ENCODE measurements at places on chromosomes 11 and 22.

GRCh38 chr22:21939461-21939913 lies 13.2 kb downstream of the PPM1F start:
- no peak for DNase-seq

DNA sequence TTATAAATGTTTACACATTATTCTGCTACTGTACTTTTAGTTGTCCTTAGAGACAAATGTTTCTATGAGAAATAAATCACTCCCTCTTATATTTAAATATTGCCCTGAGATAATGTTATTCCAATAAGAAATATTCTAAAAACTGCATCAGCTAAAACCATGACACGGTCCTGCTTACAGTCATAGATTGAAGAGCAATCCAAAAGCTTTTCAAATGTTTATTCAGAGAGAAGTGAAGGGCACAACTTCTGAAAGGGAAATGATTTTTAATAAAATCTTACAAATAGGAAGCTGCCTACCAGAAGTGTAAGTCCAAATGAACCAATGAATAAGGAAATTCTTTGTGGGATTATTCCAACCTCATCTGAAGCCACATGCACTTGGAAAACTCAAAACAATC lies 49.2 kb downstream of the STK33 start:
- no peak for DNase-seq

DNA sequence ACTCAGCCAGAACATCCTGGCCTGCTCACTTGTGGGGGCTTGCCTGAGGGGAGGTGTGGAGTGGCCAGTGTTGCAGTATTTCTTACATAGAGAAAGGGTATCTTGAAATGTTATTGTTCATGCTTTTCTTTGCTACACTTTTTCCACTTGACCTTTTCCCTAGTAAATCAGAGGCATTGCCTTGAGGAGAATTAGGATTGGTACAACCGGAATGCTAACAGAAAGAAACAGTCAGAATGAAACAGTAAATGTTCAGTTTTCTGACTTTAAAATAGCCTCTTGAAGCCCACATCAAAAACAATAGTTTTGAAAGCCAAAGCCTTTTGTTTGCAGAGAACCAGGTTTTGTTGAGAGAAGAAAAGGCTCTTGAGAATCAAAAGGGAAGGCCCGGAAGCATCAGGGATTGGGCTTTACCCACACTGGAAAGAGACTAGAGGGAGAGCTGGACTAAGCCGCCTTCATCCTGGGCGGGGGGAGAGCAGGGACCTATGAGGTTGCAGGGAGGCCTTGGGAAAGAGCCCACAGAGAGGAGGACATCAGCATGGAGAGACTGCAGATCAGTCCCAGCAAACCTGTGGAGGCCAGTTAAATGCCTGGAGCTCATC lies 12.4 kb downstream of the ADM start:
- no peak for DNase-seq

DNA sequence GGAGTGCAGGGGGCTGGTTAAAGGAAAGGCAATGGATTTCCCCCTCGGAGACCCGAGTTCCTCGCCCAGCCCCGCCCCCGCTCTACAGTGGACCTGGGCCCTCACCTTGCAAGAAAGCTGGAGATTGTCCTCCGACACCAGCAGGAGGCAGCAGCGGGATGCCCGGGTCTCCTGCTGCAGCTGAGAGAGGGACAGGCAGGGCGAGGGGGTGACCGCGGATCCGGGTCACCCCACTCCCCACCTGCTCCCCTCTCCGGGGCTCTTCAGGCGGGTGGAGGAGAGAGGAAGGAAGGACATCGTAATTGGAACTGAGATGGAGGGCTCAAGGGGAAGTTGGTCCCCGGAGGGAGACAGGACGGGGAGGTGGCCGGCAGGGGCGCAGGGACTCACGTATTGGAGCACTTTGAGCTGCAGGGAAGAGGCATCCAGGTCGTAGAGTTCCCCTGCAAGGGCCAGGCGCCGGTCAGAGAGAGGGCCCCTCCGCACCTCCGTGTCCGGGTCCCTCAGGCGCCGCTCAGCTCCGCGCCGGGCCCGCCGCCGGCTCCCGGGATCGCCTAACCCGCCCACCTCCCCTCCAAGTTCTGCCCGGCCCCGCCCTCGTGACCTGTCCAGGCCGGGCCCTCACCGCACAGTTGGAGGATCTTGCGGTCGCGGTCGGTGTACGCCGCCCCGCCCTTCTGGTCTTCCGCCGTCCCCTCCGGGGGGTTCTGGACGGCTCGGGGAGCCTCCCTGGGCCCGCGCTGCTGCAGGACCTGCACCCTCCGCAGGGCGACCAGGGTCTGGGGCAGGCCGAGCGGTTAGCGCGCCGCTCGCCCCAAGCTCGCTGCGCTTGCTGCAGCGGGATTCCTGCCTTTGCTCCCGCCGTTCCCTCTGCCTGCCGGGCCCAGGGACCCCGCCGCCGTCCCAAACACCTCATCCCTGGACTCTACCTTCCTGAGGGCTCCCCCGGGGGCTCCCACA lies 84.1 kb downstream of the PDE2A start:
- no peak for DNase-seq

DNA sequence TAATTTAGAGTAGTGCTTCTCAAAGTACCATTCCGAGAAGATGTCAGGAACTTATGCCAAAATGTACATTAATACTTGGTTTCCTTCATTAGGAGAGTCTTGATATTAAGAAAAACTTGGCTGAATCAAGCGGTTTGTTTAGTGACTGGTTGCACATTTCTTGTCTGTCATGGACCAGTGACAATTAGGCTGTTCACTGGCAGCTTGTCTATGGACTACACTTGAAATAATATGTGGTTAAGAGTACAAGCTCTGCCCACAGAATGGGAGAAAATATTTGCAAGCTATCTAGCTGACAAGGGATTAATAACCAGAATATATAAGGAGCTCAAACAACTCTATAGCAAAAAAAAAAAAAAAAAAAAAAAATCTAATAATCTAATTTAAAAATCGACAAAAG lies 24.6 kb downstream of the COA4 start:
- no peak for DNase-seq

GRCh38 chr11:111237926-111238325 lies 7.6 kb upstream of the POU2AF2 start:
- no peak for DNase-seq

DNA sequence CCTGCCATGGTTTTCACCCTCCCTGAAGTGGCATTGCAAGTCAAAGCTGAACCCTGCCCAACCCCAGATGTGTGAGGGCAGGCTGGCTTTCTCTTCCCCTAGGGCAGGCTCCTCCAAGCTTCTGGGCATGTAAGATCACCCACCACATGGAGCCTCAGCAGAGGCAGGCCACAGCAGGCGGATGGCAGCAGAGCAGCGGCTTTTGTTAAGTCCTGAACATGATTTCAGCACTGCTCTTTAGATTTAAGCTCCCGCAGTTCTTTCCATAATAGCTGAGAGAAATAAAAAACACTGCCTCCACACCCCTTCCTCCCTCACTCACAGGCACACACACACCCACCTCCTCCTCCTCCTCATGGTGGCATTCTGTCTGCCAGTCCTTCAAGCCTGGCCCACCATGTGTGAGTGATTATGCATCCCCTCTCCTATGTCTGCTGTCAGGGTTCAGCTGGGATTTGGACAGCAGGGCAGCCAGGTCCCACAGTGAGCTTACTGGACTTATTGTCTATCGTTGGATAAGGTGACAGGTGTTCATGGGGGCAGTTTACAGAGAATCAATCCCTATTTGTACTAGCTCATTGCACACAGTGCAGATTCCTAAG lies 5.0 kb upstream of the NTM start:
- no peak for DNase-seq

DNA sequence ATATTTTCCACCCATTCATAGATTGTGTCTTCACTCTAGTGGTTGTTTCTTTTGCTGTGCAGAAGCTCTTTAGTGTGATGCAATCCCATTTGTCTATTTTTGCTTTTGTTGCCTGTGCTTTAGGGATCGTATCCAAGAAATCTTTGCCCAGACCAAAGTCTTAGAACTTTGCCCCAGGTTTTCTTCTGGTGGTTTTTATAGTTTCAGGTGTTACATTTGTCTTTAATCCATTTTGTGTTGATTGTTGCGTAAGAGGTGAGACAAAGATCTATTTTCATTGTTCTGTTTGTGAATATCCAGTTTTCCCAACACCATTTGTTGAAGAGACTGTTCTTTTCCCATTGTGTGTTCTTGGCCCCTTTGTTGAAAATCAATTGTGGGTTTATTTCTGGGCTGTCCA lies 6.4 kb downstream of the IL10RA start:
- no peak for DNase-seq

GRCh38 chr11:47280099-47280498 lies 10.2 kb downstream of the MADD start:
- DNase-seq, result no peak

DNA sequence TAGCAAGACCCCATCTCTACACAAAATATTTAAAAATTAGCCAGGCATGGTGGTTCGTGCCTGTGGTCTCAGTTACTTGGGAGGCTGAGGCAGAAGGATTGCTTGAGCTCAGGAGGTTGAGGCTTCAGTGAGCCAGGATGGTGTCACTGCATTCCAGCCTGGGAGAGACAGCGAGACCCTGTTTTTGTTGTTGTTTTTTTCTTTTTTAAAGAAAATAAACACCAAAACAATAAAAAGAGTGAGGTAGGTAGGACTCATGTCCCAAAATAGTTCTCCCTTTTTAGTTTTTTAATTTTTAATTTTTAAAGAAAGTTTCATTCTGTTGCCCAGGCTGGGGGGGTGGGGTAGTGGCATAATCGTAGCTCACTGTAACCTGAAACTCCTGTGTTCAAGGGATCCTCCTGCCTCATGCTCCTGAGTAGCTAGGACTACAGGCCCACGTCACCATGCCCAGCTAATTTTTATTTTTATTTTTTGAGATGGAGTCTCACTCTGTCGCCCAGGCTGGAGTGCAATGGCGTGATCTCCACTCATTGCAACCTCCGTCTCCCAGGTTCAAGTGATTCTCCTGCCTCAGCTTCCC lies 25.5 kb upstream of the MALAT1 start:
- no peak for DNase-seq

- DNase-seq, result no peak
These were observed 29.5 kb downstream of the DIXDC1 start for GRCh38 chr11:111966678-111967077.

- no peak for DNase-seq
These were observed 84.9 kb downstream of the ATXN10 start for GRCh38 chr22:45756558-45756957.

DNA sequence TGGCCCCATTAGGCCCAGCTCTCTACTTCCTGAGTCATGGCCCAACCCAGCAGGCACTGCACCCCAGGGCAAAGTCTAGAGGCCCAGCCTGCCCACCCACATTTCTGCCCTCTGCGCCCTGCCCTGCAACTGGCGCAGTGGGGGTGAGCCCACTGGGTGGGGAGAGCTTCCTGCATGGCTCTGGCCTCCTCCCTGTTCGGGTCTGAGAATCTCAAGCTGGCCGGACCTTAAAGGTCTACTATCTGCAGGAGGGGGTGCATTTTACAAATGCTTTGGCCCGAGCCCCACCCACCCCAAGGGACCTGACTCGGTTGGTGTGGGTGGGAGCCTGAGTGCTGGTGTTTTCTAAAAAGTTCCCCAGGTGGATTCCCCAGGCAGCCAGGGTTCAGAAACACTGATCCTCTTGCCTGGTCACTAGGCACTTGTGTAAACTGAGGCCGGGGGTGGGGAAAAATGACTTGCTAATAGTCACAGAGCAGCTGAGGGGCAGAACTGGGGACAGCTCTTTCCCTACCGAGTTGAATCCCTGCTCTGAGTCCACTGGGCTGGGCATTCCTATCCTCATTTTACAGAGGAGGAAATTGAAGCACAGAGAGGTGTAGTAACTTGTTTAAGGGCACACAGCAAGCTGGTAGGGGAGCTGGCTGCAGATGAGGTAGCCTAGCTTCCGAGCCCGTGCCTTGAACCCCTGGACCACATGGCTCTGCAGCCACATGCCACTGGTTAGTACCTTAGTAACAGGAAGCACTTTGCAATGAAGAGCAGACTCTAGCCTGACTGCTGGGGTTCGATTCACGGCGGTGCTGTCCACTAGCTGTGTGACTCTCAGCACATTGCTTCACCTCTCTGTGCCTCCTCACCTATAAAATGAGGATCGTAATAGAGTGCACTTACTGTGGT lies 36.3 kb downstream of the CD82 start:
- DNase-seq, result no peak

DNA sequence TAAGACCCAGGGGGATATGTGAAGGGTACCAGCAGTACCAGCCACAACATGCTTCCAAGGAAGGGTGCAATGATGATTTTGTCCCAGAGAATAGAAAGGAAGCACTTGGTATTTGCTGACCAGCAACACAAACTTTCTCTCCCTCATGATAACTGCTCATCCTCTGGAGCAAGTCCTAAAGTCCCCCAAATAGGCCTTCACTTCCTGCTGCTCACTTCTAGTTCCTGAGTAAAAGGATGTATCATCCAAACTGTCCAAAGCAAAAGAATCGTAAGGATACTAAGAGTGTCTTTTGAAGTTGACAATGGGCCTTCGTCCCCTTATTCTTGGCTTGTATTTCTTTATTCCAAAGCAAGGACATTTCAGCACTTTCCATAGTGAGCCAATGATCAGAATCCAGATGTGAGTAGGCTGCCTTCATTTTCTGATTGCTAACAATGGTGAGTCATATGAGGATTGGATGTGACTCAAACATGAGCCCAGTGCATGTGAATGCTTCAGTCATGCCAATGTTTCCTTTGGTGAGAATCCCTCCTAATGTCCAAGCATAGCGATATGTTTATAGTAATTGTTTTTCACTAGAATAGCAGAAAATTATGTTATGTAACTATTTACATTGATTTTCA lies 243.4 kb upstream of the POU2AF2 start:
- DNase-seq, result no peak

GRCh38 chr11:72720784-72721183 lies 31.4 kb downstream of the ARAP1 start:
- no peak for DNase-seq

DNA sequence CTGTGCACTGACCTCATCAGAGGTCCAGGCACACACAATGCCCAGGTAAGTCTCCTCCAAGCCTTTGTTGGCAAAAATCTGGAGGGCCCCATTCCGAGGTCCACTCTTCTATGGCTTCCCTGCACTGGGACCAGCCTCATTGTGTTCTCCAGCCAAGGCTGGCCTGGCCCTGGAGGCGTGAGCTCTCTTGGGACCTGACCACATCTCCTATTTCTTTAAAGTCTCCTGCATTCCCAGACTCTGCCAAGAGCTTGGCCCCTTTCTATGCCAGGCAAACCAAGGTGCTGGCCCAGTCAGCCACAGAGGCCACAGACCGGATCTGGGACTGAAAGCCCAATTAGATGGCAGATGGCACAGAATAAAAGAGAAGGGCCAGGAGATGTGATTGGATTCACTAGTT lies 55.1 kb downstream of the C11orf58 start:
- no peak for DNase-seq

- no peak for DNase-seq
These were observed 37.3 kb upstream of the COMT start for GRCh38 chr22:19904174-19904856.

DNA sequence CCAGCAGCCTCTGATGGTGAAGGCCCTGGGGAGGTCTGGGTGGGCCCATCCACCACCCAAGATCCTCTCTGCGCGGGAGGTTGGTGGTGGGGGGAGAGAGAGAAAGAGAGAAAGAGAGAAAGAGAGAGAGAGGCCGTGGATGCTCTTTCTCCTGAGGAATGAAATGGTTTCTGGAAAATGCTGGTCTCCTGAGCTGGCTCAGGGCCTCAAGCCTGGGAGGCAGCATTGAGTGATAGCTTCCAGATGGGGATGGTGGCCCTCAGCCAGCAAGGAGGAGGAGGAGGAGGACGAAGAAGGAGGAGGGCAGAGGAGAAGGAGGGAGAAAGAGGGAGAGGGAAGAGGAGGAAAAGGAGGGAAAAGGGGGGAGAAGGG lies 4.6 kb downstream of the TSPAN32 start:
- DNase-seq, result no peak
